KBM-7 (cell line): ENCODE measurements at places on chromosomes 7 and 10.

DNA sequence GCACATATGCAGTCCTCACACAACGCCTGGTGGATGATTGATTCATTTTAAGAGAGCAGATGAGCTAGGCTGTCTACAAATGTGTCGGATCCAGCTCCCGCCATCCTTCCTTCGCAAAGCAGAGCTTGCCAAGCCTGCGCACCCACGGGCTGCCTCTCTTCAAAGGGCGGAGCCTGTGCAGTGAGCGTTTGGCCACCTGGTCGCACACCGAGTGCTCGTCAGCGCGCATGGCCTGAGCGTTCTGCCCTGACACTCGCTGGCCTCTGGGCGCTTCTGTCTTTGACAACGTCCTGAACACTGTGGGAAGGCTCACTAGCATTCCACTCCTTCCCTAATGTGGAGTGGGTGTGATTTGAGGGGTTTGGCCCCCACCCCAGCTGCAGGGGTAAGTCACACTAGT is 47.1 kb upstream of the TMEM72 start:
- DNase-seq: peak; percentile 7

DNA sequence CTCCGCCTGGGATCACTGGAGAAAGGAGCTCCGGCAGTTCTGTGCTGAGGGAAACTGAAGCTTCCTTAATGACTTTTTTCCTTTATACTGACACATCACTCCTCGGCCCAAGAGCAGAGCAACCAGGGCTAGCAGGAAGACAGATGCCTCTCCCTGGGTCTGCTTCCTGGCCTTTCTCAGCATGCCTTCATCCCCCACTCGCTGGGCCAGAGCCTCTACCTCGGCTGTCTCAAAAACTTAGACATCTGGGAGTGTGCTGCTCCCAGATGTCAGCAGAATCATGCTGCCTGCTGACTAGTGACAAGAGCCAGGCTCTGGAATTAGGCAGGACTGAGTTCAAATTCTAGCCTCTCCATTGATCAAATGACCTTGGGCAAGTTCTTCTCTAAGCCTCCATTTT is 24.4 kb upstream of the LRRC4 start:
- DNase-seq: no peak

DNA sequence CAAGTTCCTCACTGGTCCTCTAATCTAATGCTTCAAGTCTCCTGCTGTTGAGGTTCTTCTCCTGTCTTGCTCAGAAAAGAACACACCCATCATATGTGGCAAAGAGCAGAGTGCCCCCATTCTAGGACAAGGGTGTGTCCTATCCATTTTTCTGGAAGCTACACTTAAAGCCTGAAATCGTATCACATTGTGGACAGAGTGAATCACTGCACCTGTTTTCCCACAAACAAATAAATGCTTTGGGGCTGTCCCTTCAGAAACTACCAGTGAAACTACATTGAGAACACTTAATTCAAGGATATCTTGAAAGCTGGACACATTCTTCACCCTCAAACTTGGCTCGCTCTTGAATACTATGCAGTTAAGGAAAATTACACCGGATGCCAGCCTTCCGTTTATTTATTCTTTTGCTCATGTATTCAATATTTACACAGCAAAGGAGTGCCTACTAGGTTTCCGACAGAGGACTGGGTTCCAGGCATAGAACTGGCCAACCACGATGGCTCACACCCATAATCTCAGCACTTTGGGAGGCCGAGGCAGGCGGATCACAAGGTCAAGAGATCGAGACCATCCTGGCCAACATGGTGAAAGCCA is 473.0 kb downstream of the GALNT17 start:
- no peak for DNase-seq

GRCh38 chr7:46685051-46685450 is 764.0 kb upstream of the IGFBP3 start:
- DNase-seq: no peak

DNA sequence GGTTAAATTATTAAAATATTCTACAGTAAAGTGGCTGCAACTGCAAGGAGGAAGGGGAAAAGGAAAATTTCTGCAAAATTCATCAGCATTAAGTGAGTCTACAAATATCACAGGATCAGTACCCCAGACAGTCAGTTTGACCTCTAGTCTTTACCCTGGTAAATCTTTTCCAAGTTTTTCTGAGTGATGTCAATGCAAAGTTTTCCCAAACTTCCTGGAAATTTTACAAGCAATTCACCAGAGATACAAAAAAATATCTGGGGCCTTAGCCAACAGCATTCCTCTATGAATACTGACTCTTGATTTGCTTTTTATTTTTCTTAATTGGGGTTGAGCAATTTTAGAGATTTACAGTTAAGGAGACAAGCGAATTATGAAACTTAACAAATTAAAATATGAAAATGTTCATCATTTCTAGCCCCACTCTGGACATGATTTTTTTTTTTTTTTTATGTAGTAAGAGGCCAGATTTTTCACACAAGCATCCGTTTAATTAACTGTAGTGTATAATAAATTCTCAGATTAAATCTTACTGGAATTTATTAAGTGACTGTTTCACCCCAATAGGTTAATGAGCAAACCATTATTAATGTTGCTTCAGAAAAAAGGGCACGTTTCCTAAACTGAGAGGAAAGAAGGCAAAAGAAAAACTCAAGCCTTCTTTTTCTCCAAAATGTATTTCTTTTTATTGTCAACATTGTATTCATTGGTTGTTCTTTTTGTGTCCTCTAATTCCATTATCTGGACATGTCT is 539.5 kb upstream of the FZD8 start:
- DNase-seq: no peak

DNA sequence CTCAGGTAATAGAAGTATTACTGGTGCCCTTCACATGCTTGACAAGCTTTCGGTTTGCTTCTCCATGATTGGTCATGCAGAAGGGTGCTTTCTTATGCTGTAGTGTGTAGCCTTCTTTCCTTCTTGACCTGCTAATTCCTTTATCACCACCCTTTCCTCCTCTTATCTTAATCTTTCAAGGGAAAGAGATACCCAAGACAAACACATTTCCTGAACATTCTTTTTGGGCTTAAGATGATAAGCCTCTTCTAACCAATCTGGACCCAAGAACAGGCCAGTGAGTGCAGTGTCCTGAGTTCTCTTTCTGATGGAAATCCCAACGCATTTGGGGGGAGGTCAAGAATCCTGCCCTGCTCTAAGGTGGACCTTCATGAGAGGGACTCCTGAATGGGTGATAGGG is 33.8 kb downstream of the BMPER start:
- no peak for DNase-seq

- peak; percentile 77 for DNase-seq
These were observed 72.5 kb upstream of the UCN3 start for GRCh38 chr10:5292196-5292735.

- DNase-seq: no peak
These were observed 128.4 kb upstream of the TCF7L2 start for GRCh38 chr10:112821663-112822062.

- DNase-seq: no peak
These were observed 54.6 kb downstream of the AFAP1L2 start for GRCh38 chr10:114349522-114350215.

DNA sequence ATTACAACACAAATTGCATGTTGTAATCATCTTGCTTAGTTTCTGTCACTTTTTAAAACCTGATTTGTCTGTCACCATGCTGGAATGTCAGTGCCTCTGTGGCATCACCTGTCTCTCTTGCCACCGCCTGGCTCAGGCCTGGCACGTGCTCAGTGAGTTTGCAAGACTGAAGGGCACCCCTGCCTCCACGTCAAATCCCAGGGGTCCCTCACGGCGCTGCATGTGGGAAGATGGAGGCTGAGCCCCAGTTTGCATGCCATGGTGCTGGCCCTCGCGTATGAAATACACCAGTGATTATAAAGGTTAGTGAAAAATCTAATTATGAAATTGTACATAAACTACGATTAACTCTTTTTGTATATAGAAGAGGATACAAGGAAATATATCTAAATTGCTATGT is 51.9 kb upstream of the VIPR2 start:
- no peak for DNase-seq

DNA sequence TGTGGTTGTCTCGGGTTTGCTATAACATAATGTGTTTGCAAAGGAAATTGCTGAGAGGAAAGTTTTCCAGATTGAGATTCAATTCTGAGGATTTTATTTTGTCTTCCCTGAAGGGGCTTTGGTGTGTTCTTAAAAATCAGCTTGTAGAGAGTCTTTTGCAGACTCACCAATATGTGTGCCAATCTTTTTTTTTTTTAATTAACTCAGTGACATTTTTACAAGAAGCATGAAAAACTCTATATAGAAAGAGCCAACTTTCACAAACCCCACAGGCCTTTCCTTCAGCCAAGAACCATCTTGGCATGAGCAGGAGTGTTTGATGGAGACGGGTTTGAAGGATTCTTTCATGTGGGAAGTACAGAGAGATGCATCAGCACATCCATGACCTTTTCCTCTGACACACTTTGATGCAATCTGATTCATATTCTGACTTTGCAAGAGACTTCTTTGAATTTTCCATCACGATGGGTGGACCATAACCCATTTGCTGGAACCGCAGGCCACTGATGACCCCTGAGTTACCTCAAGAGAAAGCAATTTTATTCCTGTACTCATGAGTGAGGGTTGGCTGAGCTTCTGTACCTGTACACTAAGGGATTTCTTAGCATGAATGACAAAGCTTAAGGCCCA is 892.6 kb downstream of the XPNPEP1 start:
- DNase-seq: no peak

DNA sequence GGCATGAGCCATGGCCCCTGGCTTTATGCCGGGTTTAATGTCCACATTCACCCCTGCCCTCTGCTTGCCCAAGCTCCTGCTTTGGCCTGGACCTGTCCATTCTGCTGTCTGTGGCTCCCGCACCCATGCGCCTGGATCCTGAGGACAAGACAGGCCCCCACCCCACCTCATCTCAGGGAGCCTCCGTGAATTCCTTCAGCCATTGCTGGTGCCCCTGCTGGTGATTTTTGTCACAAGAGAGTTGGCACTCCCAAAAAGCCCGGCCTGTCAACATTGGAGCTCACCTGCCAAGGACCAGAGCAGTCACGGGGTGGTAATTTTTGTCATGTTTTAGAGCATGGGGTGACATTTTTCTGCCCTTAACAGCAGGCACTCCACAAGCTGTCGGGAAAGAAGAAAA is 127.5 kb upstream of the PLXNA4 start:
- DNase-seq: no peak

DNA sequence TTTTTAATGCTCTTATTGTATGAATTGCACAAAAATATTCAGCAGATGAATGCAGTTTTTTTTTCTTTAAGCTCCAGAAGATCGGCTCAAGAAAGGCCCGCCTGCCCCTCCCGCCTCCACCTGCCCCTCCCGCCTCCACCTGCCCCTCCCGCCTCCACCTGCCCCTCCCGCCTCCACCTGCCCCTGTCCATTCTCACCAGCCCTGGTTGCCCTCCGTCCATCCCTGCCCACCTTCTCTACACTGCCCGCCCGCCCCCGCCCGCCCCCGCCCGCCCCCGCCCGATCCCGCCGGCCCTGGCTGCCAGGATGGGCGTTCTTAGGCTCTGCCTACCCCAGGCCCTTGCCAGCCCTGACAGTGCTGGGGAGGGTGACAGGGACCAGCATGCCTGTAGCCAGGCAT is 67.4 kb downstream of the GLRX3 start:
- no peak for DNase-seq

GRCh38 chr10:32104181-32104580 is 48.0 kb upstream of the KIF5B start:
- no peak for DNase-seq

GRCh38 chr10:67695555-67695954 is 440 bp downstream of the CTNNA3 start:
- DNase-seq: no peak

GRCh38 chr7:21544303-21544656 is 1.4 kb downstream of the DNAH11 start:
- no peak for DNase-seq

GRCh38 chr7:140080919-140081318 is 18.2 kb upstream of the PARP12 start:
- DNase-seq: no peak

DNA sequence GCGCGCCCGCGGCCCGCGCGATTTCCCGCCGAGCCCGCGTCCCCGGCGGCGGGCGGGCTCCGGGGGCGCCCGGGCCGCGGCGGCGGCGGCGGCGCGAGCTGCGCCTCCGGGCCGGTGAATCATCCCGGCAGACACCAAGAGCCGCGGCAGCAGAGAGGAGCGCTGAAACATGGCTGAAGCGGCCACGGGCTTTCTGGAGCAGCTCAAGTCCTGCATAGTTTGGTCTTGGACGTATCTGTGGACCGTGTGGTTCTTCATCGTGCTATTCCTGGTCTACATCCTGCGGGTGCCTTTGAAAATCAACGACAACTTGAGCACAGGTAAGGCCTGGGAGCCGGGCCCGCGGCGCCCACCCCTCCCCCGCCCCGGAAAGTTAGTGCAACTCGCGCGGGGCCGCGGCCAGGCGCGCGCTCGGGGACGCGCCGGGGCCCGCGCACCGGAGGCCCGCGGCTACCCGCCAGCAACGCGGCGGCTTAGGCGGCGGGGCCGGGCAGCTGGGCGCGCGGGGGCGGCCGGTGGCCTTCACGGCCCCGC is at the start of gene ST7:
ST7 (plus strand) TSS at position 130 of the 534 bp plus-strand sequence; CDS start at position 170, 40 bp downstream.
- peak; percentile 65 for DNase-seq

GRCh38 chr7:28761505-28761904 is 196.6 kb downstream of the TRIL start:
- no peak for DNase-seq
